ENCODE measurements at places on chromosomes 7 and 10.

DNA sequence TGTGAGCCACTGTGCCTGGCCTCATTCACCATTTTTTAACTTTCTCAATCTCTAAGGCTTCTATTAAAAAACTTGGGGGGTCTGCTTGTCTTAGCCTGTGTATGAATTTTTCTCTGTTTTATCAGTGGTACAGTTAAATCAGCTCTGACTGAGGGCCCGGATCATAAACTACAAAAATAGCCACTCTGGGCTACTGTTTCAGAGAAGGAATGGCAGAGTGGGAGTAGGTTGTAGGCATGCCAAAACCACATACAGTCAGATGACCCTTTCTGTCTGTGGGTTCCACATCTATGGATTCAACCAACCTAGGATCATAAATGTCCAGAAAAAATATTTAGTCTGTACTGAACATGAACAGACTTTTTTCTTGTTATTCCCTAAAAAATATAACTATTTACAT, 21.3 kb downstream of the TBC1D12 start:
- DNase-seq = no peak

DNA sequence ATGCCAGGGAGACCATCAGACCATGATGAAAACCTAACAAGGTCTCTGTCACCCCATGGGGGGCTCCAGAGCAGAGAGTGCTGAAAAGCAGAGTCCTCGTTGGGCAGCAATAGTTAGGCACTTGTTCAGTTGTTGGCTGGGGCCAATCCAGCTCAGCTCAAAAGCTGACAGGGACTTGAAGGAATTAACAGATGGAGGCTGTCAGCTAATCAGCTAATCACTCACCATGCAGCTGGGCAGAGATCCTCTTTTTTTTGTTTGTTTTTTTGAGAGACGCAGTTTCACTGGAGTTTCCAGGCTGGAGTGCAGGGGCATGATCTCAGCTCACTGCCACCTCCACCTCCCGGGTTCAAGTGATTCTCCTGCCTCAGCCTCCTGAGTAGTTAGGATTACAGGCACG, 18.1 kb downstream of the CEP55 start:
- no peak for DNase-seq

- DNase-seq = no peak
Measured at GRCh38 chr10:84395581-84395980, 67.2 kb downstream of the CCSER2 start.

- DNase-seq = peak; percentile 82
Measured at GRCh38 chr10:12710594-12711349, 290.7 kb downstream of the CCDC3 start.

DNA sequence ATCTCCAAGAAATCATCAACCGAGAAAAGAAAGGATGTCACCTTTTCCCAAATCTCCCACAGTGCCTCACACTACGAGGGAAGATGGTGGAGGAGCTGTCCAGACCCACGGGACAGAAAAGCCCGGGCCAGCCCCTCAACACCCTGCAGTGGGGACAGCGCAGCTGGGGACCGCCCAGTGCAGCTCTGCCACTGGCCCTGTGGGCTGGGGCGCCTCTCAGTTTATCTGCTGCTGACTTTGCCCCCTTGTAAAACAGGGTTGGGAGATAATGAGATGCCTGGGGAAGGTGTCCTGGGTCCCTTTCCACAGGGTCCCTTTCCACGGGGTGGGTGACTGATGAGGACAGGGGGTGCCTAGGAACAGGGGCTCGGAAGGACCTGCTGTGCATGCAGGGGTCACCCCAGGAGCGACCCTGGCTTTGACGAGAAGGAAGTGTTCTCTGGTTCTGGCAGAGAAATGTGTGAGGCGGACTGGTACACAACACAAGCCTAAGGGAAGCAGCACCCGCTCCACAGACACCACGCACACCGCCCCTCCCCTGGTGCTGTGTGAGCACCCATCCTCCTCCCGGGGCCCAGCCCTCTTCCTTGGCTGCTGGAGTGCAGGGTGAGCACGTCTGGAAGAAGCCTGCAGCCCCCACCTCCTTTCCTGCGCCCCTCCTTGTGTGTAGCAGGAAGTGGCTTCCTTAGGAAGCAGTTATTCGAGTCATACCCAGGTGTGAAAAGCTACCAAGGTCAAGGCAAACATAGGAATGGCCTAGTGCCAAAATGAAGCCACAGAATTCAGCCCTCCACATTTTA, 339.9 kb downstream of the DNAJB6 start:
- no peak for DNase-seq

- no peak for DNase-seq
Measured at GRCh38 chr10:6069081-6069931, 7.1 kb upstream of the IL2RA start.

GRCh38 chr7:94190599-94191061, 186.5 kb upstream of the BET1 start:
- no peak for DNase-seq

DNA sequence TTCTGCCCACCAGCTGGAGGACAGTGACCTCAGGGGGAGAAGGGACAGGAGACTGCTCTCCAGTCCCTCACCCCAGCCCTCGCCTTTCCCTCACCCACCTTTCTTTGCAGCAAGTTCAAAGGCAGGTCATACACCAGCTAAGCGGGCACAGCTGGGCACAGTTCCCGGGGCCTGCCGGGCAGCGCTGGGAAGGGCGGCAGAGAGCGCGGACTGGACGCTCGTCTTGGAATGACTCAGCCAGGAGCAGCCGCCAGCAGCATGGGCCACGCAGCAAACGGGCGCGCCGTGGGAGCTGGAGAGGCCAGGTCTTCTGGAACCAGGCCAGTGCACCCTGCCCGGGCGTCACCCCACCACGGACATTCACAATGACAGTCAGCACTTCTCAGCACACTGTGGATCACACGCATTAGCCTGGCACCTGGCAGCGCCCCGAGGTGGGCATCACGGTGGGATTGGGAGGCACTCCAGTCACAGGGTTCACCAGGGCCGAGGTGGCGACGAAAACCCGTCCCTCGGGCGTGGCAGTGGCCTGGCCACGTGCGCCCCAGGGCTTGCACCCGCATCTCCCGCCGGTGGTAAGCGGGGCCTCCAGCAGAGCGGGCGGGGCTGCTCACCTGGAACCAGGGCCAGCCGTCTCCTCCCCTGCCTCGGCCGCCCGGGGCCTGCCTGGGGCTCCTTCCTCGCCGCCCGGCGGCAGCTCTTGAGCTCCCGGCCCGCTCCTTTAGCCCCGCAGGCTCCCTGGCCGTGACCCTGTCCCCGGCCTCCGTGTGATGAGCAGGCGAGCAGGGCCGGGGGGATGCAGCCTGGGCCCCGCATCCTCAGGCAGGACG, 29.0 kb upstream of the WDFY4 start:
- no peak for DNase-seq

DNA sequence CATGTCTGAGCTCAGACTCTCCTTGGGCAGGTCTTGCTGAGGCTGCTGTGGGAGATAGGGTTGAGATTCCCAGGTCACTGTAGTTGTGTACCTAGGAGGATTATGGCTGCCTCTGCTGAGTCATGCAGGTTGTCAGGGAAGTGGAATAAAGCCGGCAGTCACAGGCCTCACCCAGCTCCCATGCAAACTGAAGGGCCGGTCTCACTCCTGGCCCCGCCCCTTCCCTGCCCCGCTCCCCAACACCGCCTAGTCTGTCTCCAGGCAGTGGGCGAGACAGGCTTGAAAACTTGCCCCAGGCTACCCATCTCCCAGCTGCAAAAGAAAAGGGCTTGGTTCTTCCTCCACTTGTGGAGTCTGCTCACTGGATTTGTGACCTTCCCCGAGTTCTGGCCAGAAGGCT, 41.6 kb upstream of the SDHAF3 start:
- no peak for DNase-seq

GRCh38 chr10:6498771-6499170, 81.3 kb downstream of the PRKCQ start:
- no peak for DNase-seq

- peak; percentile 37 for DNase-seq
Measured at GRCh38 chr10:74081192-74081803, 69.3 kb downstream of the AP3M1 start.

DNA sequence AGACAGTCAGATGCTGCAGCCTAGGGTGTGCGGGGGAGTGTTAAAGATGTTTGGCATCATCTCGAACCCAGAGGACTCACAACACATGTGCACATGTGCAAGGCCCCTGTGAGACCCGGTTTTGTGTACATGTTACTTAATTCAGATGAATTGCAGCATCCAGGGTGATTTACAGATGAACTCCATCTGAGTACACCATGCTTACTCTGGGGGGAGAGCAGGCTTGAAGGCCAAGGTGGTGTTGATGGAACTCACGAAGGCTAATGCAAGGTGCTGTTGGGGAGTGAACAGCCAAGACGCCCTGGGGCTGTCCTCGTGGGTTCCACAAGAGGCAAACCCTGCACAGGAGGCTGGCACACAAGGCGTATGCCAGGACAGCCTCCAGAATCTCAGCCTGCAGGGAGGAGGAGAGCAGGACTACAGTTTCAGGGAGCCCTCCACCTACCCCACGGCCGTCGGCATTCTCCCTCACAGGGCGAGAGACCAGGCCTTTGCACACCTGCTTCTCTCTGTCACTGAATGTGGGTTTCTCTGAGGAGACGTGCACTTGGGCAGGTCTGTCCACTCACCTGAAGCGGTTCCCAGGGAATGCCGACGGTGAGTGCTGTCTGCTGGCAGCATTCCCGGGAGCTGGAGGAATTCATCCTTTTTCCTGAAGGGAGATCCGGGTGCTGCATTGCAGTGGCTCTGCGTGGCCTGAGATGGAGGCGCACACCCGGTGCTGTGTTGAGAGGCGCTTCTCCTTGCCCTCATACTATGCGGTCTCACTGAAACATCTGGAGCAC, 178.5 kb upstream of the RNF32 start:
- no peak for DNase-seq

GRCh38 chr7:28530175-28530802, 118.0 kb downstream of the CREB5 start:
- DNase-seq = no peak

DNA sequence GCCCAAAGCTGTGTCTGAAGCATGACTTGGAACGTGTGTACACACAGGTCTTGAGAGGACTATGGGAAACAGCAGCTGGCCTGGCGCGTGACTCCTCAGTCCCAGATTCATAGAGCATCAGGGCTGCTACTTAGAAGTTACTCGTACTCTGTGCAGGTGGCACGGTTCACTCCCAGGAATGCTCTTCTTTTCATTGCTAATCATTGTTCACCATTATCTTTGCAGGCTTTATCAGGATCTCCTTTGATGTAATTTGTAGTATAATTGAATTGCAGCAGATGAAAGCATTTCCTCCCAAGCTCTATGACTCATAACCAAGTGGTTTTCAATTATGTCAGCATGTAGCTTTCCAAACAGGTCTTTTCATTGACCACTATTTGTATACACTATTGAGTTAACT, 938.9 kb downstream of the NRG3 start:
- no peak for DNase-seq

DNA sequence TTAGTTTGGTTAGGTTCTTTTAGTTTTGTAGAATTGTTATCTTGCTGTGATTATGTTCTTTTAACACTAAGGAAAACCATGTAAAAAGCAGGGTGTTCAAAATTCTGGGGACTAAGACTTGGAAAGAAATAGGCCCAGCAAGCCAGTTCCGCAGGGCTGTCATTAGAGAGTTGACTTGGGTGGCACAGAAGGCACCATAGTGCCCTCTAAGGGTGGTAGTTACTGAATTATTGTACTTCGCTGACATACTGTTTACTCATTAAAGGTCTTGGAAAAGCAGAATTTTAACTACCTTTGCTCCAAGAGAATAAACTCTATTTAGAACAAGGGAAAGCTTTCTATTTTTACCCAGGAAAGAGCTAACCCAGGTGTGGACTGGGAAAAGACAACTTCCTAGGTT, 86.5 kb downstream of the OTUD1 start:
- peak; percentile 12 for DNase-seq

GRCh38 chr7:154475864-154476263, 423.7 kb downstream of the DPP6 start:
- DNase-seq = no peak

DNA sequence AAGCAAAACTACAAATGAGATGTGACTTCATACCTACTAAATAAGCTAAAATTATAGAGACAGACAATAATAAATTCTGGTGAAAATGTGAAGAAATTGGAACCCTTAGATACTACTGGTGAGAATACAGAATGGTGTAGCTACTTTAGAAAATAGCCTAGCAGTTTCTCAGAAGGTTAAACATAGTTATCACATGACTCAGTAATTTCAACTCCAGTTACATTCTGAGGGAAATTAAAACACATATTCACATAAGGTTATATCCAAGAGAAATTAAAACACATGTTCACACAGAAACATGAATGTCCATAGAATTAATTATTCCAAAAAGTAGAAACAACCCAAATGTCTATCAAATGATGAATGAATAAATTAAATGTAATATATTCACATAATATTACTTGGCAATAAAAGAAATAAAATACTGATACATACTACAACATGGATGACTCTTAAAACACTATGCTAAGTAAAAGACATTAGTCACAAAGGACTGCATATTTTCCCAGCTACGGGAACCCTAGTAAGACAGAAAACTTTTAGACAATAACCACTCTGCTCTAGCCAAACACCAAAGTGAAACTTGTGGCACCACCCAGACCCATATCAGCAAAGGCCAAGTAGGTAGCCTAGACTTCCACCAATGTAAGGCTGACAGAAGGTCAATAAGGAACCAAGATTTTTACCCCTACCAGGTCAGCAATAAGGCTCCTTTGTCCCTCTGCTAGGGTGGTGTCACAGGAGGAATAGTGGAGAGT, 25.1 kb downstream of the SLC25A40 start:
- DNase-seq = no peak

DNA sequence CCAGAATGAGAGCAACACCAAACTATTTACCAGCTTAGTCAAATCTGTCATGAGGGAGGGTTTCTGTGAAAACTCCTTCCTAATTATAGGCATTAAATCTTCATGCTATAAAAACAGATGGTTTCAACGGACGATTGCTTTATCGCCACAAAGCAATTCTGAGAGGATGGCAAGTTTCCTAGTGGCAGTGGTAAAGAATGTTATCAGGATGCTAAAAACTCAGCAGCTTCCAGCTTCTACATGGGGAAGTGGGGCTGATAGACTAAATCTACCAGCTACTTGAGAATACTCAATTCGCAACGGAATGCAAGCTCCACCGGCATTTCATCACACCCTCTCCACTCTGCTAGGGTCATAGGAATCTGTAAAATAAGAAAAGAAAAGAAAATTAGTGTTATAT, 41.8 kb downstream of the JCAD start:
- DNase-seq = no peak

DNA sequence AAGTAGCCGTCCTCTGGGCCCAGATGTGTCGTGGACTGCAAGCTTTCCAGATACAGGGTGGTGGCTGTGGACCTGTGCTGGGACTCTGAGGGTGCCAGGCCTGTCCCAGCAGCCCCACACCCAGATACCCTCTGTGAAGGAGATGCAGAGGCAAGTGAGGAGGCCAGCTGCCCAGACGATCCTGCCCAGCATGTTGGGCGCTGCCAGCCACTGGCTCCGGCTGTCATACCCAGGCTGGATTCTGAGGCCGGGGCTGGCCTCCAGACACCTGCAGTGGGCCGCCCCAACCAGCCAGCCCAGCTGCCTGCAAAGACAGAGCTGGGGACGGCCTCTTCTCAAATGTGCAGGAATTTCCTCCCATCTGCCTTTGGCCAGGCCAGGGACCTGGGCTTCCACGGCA, 39.1 kb upstream of the EBF3 start:
- DNase-seq = peak; percentile 5

DNA sequence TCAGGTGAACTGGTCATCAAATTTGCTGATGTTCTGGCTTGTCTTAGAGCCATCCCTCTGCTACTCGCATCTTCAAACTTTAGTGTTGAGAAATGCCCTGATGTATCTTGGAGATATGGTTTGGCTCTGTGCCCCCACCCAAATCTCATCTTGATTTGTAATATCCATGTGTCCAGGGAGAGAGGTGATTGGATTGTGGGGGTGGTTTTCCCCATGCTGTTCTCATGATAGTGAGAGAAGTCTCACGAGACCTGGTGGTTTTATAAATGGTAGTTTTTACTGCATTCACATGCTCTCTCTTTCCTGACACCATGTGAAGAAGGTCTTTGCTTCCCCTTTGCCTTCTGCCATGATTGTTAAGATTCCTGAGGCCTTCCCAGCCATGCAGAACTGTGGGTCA, 74.0 kb upstream of the AFAP1L2 start:
- no peak for DNase-seq
